ENCODE measurements at places on chromosomes 3 and 15. TPM values are rescaled to one million over a fixed set of nuclear protein-coding genes. Genes with fewer than 3 reads are reported as not detected.

Gene TRIM42
- total RNA-seq, result not detected

Gene C3orf85
- total RNA-seq, result not detected

Gene TMEM158
- 2.0 TPM for total RNA-seq

Gene C2CD4A
- 2.3 TPM for total RNA-seq

Gene SPRED1
- 20.2 TPM for total RNA-seq

Gene HYAL3
- total RNA-seq, result 19.0 TPM

Gene AZI2
- total RNA-seq, result 33.1 TPM

Gene SMCO1
- not detected for total RNA-seq

Gene PRR20G
- not detected for total RNA-seq

Gene ITGB5
- total RNA-seq, result 36.4 TPM

Gene CIAO2A
- 29.2 TPM for total RNA-seq

Gene SHC4
- total RNA-seq, result 0.34 TPM

Gene VEPH1
- total RNA-seq, result 0.86 TPM

Gene SLC27A2
- 1.3 TPM for total RNA-seq

Gene CPLX3
- total RNA-seq, result not detected

Gene LRRC34
- total RNA-seq, result 2.2 TPM

Gene TIMP4
- total RNA-seq, result 0.26 TPM

Gene BCL2A1
- total RNA-seq, result 0.09 TPM

Gene ITGA11
- 13.9 TPM for total RNA-seq

Gene GPR156
- total RNA-seq, result under 0.01 TPM

Gene CDHR4
- total RNA-seq, result not detected

Gene FAM43A
- total RNA-seq, result 85.0 TPM

Gene GOLGB1
- total RNA-seq, result 45.9 TPM
